NCI-H510A treated with DMSO at 0.1 percent for 48 hours (cell line): ENCODE measurements at places on chromosomes 12 and 14.

GRCh38 chr12:102756530-102756929, 160.5 kb downstream of the PAH start:
- peak; percentile 26 for DNase-seq

- peak; percentile 36 for DNase-seq
Measured at GRCh38 chr12:84913129-84913515, 523 bp upstream of the SLC6A15 start.

DNA sequence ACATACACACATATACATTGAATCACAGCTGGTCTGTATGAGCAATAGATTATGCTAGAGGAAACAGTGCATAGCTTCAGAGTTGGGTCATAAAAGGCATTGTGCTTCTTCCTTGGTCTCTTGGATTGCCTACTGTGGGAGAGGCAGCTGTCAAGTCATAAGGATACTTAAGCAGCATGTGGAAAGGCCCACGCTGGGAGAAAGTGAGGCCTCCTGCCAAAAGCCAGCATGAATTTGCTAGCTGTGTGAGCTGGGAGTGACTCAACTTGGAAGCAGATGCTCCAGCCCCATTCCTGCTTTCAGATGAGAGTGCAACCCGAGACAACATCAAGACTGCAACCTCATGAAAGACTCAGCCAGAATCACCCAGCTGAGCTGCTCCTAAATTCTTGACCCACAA, 311.9 kb upstream of the TBX3 start:
- no peak for DNase-seq

- DNase-seq = no peak
Measured at GRCh38 chr14:45332360-45332988, 79.5 kb upstream of the MIS18BP1 start.

DNA sequence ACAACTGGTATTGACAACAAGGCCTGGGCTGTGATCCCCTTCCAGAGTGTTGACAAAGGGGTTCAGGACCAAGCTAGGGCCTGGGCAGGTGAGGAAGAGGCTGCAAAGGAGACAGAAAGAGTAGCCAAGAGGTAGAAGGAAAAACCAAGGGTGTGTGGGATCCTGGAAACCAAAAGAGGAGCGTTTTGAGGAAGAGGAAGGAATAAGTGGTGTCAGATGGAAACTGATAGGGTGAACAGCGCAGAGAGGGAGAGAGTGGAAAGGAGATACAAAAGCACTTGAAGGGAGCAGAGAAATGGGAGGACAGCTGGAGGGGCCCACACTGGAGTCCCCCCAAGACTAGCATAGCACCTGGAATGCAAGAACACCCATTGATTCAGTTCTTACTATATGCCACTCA, 8.3 kb upstream of the HVCN1 start:
- DNase-seq = no peak

- DNase-seq = no peak
Measured at GRCh38 chr14:90204516-90204915, 51.8 kb upstream of the PSMC1 start.

- DNase-seq = no peak
Measured at GRCh38 chr12:47735649-47736048, 10.4 kb upstream of the ENDOU start.

- DNase-seq = no peak
Measured at GRCh38 chr12:130992448-130992847, 38.7 kb downstream of the ADGRD1 start.

GRCh38 chr12:89098441-89099112, 253.7 kb downstream of the DUSP6 start:
- peak; percentile 72 for DNase-seq

DNA sequence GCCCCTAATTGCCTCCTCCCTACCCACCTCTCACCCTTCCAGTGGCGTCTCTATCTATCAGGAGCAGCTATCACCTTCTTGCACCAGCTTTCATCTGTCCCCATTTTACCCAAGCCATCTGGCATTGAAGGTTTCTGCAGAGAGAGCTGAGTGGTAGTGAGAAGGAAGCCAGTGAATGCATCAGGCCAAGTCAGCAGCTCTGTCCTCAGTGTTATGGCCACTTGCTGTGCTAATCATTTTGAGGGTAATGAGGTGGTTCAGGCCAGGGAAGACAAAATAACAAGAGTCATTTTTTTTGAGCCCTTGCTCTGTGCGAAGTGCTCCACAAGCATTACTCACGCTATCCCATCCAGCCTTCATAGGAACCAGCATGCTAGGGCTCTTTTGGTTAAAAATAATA, 164.7 kb downstream of the SUDS3 start:
- DNase-seq = no peak

GRCh38 chr14:104217486-104218360, 79.3 kb downstream of the KIF26A start:
- no peak for DNase-seq

GRCh38 chr14:69055125-69055524, 76.0 kb upstream of the ACTN1 start:
- DNase-seq = no peak

DNA sequence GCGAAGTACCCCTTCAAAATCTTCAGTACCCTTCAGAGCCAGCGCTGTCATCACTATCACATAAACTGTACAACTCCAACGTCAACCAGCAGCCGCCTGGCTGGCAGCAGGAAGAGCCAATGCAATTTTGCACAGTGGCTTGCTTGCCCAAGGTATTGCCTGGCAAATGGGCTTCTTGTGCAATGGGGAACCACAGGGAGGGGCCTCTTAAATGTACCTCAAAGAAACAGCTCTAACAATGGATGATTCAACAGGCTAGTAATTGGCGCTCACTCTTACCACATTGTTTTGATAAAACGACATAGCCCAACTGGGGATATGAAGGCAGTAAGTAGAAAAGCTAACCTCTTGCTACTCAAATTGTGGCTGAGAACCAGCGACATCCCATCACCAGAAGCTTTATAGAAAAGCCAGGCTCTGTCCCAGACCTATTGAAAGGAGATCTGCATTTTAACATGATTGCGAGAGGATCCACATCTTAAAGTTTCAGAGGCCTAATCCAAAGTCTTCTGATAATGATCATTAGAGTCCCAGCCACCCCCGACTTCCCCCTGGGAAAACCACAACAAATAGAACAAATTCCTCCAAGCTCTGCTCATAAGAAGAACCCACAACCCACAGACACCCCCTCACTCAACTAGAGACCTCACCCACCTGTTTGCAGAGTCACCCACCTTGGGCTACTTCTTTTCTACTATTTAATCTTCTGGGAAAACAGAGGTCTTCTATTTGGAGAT, 125.3 kb upstream of the HIF1A start:
- DNase-seq = peak; percentile 39

DNA sequence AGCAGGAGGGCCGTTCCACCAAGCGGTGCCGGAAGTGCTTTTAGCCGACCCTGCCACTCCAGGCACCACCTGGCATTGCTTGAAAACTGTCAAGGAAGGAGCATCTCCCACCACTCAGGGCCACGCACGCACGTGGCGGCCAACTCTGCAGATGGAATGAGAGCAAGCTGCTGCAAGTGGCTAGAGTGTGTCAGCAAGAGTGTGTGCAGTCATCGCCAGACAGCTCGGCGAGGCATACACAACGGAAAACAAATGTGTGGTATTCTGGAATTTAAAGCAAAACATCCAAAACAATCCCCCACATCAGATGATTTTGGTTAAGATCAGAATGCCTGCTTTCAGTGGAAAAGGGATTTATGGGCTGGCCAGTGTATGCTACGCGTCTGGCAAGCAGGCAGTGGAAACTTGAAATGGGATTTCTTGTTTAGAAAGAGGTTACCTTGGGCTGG, 11.2 kb downstream of the CD9 start:
- DNase-seq = no peak

GRCh38 chr12:120539303-120539702, 5.1 kb downstream of the RNF10 start:
- no peak for DNase-seq

DNA sequence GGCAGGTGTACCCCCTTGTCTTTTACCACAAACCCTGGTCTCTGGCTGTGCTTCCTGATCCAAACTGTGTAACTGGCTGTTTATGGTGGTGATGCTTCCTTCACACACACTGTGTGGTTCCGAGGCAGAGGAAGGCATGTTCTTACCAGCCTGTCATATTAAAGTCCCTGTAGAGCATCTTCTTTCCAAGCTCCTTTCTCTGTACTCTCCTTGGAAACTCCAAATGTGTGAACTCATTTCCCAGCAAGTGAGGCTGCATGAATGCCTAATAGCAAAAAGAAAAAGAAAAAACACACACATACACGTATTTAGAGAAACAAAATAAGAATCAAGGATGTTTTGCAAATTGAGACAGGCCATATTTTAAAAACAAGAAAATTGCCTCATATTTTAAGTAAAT, 214.9 kb downstream of the PPM1H start:
- no peak for DNase-seq

DNA sequence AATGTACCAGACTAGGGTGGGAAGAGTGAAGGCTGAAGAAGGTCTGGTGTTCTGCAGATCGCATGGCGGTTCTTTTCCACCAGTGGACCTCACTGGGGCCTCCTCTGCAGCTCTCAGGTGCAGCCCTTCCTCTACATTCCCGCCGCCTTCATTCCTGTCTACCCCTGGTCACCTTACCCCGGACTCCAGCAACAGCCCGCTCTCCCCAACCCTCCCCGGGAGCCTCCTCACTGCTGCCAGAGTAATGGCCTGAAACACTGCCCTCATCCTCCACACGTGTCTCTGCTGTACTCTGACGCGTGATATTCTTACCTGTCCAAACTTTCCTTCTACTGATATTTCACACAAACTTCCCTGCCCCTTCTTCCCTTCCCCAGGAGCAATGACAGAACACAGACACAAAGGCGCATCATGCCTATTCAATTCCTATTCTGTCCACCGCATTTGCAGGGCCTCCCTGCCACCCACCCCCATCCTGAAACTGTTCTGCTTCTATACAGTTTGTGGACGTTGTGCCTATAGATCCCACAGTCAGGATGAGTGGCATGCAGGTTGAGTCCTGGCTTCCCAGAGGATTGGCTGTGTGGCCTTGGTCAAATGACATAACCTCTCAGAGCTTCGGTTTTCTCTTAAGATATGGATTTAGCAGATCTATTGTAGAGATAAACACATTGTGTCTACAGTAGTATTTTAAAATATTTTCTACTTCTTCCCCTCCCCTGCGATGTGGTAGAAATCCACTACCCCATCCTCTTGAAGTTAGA, 1.7 kb upstream of the NUAK1 start:
- no peak for DNase-seq

- DNase-seq = peak; percentile 79
Measured at GRCh38 chr12:119115296-119115905, 63.3 kb upstream of the HSPB8 start.

GRCh38 chr14:28770061-28770460, 3.5 kb downstream of the FOXG1 start:
- DNase-seq = peak; percentile 23
